Ureter (tissue), 1 donor: ENCODE measurements at places on chromosomes 12 and 14. TPM values are rescaled to one million over a fixed set of nuclear protein-coding genes. Genes with fewer than 3 reads are reported as not detected.

DNA sequence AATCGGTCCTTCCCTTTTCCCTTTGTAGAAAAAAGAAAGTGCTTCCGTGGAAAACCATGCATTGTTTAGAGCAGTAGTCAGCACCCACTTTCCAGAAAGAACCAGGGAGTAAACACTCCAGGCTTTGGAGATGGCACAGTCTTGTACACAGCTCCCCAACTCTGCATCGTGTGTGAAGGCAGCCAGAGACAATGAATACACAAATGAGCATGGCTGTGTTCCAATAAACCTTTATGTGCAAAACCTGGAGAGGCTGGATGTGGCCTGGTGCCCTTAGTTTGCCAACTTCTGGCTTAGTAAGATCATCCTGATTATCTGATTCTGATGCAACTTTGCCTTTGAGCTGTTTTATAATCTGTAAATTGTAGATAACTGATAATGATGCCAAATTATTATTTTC, 463.4 kb upstream of the TMEM132C start:
- DNase-seq: no peak

GRCh38 chr12:9604287-9604686, 3.4 kb downstream of the KLRB1 start:
- no peak for DNase-seq

DNA sequence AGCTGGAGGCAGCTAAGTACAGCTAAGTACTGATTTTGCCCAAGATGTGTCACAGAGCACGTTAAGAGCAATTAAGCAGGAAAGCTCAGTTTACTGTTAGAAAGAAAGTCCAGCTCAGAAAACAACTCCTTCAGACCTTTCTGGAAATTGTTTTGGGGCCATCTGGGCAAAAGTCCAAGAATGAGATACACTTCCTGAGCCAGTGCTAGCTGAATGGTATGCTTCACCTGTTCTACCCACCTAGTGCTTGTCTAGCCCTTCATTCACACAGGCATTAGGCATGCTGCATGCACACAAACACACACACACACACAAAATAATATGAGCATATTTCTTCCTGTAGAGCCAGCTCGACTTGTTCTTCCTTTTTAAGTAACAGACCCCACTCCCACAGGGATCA, 6.6 kb upstream of the IKZF4 start:
- no peak for DNase-seq

DNA sequence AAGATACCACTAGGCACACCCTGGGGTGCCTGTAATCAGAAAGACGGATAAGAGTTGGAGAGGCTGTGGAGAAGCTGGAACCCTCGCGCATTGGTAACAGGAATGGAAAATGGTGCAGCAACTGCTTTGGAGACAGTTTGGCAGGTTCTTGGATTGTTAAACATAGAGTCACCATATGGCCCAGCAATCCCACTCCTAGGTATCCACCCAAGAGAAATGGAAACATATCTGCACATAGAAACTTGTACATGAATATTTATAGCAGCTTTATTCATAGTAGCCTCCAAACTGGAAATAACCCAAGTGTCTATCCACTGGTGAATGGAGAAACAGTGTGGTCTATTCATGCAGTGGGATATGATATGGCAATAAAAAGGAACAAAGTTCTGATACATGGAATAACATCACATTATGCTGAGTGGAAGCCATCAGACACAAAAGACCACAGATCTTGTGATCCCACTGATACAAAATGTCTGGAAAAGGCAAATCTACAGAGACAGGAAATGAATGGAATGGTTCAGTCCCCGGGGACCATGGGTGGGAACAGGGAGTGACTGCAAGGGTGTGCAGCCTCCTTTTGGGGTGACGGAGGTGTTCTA, 45.4 kb downstream of the JAG2 start:
- peak; percentile 20 for DNase-seq

DNA sequence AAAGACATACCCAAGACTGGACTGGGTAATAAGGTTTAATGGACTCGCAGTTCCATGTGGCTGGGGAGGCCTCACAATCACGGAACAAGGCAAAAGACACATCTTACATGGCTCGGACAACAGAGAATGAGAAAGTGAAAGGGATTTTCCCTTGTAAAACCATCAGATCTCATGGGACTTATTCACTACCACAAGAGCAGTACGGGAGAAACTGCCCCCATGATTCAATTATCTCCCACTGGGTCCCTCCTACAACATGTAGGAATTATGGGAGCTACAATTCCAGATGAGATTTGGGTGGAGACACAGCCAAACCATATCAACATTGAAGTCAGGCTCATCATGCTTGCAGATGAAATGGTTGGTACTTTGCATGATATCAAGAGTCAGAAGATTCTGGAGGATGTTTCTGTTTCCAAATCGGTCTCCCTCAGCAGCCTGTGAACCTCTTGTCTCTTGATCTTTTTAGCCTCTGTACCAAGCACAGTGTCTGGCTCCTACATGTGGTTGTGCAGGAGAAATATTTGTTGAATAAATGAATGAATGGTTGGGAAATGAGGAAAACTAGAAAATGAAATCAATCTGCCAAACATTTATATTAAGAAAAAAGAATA, 98.6 kb downstream of the VRK1 start:
- no peak for DNase-seq

- no peak for DNase-seq
Measured at GRCh38 chr12:48180857-48181495, 2.5 kb upstream of the CCDC184 start.

DNA sequence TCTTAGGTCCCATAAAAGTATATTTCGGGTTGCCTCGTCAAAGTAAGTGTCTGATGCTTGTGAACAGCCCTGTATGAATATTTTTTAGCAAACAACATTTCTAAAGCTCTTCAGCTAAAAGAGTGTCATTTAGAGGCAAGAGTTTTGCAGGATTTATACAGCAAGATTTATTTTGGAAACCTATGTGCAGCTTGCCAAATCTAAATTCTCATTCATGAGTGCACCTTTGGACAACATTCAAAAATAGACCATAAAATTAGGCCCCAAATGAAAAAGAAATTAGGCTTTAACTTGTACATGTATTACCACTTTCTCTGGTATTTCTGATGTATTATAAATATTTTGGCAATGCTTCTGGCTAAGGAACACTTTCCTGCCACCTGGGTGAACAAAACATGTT, 224.4 kb upstream of the PDZRN4 start:
- DNase-seq: no peak

- DNase-seq: no peak
Measured at GRCh38 chr12:58131986-58132755, 190.8 kb downstream of the ATP23 start.

CPNE8 gene
- total RNA-seq: 20.4 TPM

- no peak for DNase-seq
Measured at GRCh38 chr12:54053751-54054741, at the start of gene HOXC4. HOXC4 (plus strand) TSS chr12:54053835; CDS start chr12:54053923, 88 bp downstream.

DNA sequence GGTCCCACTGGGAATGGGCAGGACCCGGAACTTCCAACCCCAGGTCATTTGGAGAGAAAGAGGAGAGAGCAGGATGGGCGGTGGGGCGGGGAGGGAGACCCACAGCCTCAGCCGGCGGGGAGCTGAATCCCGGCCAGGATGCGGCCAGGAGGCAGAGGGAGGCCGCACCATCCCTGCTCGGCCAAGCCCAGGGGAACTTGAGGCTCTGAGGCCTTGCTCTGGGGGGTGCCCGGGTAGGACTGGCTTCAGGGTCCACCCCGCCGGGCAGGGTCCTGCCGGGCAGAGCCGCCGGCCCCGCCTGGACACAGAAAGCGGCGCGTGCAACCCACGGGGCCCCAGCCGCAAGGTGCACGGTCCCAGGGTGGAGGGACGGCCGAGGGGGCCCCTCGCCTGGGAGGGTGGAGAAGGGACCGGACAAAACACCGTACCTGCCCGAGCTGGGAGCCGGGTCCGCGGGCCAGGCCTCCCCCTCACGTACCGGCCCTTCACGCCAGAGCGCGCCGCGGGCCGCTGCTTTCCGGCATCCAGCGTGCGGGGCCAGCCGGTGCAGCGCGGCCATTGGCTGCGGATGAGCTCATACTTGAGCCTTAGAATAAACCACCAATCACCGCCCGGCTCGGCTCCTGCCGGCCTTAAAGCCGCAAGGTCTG, at the start of gene RPS6KL1:
Gene RPS6KL1 (minus strand): TSS at position 509 of the 650 bp plus-strand sequence. CDS start 1,719 bp downstream, outside the sequence.
- DNase-seq: peak; percentile 73

NELL2 gene
- 8.1 TPM for total RNA-seq

DNA sequence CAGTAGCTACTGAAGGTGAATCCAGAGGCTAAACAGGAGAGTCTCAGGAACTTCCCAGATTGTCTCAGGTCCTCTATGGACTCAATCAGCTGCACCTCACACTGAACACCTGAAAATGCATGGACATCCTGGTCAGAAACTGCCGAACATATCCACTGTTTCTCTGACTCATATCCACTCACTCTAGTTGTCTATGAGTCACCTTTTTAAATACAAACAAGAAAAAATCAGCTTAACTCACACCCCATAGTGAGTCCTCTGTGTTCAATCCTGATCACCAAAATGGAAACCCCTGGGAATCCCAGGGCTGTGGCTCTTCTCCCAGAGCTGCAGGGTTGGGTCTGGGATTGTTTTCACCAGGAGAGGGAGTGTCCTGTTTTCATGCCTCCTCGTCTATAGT, 556.7 kb downstream of the TMEM121 start:
- no peak for DNase-seq

CLEC4C gene
- not detected for total RNA-seq

DNA sequence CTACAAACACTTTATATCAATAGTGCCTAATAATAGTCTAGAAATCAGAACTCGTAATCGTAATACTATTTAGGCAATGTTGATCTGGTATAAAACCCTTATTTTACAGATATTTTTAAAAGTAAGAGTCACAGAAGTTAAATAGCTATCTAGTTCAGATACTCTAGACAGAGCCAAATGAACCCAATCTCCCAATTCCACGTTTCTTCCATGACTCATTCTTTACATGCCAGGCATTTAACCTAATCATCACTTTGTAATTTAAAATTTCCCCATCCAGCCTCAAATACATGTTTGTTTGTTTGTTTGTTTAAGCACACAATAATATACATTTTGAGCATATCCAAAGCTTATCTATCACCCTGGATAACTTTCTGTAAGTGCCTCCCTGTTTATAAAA, 36.4 kb upstream of the GARIN6 start:
- no peak for DNase-seq

GRCh38 chr12:99413751-99414150, 233.8 kb upstream of the GARIN6 start:
- DNase-seq: no peak

C14orf39 gene
- total RNA-seq: not detected

DHRS7 gene
- total RNA-seq: 59.6 TPM

DNA sequence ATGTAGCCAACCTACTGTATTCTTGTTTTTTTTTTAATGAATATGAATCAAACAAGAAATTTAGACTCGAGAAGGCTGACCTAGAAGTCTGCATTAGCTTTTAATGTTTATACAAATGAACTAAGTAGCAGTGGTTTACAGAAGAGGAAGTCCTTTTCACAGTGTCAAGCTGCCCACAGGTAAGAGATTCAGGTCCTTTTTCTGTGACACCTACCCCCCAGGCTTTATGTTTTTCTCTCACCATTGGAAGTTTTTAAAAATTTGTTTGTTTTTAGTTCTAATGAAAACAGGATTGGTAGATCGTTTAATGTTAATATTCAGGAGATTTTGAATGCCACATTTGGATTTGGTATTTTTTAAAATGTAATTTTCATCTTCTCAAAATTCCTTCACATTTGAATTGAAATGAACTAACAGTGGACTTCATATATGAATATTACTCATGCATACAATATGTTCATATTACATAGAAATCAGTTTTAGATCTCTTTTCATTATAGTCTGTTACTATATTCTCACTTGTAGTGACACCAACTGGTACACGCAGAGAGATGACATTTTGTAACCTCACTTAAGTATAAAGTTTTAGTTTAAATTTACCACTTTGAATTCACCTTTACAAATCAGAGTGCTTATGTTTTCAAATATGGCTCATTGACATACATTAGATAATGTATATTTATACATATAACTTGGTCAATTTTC, 29.7 kb downstream of the ATF7IP start:
- no peak for DNase-seq

- no peak for DNase-seq
Measured at GRCh38 chr14:24952851-24953666, 96.9 kb downstream of the STXBP6 start.

GARIN6 gene
- not detected for total RNA-seq

DNA sequence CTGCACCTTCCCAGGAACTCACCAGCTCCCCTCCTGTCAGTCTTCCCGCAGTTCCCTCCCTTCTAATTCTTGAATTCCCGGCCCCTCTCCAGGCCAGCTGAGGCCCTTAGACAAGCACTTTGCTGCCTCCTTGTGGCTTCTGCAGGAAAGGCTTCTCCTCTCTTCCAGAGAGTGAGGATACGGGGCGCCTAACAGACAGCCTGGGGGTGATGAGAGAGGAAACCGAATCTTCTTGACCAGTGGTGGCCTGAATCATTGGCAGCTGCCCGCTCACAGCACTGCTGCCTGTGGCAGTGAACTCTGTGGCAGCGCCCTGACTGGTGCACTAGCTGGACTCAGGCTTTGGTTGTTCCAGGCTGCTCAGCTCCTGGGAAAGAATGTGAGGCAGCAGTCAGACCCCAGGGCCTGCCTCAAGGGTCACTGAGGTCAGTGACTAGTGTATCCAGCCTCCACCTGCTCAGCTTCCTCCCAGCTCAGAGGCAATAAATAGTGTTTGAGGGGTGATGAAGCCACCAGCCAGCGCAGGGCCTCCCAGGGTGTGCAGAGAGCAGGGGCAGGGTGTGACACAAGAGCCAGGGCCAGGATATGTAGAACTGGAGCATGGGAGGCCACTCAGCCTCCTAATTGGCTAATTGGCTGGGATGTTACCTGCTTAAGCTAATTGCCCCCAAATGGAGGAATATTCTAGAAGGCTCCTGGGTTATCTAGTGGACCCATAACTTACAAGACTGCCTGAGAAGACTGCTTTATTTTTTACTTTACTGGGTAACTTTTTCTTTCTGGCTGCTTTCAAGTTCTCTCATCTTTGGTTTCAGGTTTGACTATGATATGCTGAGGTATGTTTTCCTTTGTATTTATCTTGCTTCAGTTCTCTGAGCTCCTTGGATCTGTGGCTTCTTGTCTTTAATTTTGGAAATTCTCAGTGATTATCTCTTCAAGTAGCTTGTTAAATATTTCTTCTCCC, 12.9 kb upstream of the MCRS1 start:
- peak; percentile 65 for DNase-seq

DNA sequence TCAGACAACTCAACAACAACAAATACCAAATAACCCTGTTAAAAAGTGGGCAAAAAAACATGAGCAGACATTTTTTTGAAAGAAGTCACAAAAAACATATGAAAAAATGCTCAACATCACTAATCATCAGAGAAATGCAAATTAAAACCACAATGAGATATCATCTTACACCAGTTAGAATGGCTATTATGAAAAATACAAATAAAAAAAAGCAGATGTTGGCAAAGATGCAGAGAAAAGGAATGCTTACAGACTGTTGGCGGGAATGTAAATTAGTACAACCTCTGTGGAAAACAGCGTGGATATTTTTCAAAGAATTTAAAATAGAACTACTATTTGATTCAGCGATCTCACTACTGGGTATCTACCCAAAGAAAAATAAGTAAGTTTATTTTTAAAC, 114.0 kb downstream of the SLC38A4 start:
- DNase-seq: no peak
